Calu3 (cell line): ENCODE measurements at places on chromosomes 12 and 14. TPM values are rescaled to one million over a fixed set of nuclear protein-coding genes. Genes with fewer than 3 reads are reported as not detected.

ANP32D gene
- total RNA-seq: not detected in 2 replicates

RAB15 gene
- 20.7 and 22.8 TPM in 2 replicates for total RNA-seq

ADCY4 gene
- total RNA-seq: 3.0 and 3.4 TPM in 2 replicates

ASCL1 gene
- 0.15 TPM in 1 of 2 replicates, not detected in the other for total RNA-seq

ZBTB25 gene
- 10.4 and 11.3 TPM in 2 replicates for total RNA-seq

ZCRB1 gene
- total RNA-seq: 38.1 and 38.9 TPM in 2 replicates

CCDC175 gene
- total RNA-seq: not detected in 2 replicates

GZMH gene
- not detected in 2 replicates for total RNA-seq

ALKBH2 gene
- 43.1 and 43.2 TPM in 2 replicates for total RNA-seq

ANO2 gene
- total RNA-seq: not detected in 2 replicates

AQP6 gene
- total RNA-seq: 0.86 and 0.94 TPM in 2 replicates

- no peak for DNase-seq
Observed at GRCh38 chr12:108629824-108630476, 3.7 kb downstream of the SELPLG start.

DNA sequence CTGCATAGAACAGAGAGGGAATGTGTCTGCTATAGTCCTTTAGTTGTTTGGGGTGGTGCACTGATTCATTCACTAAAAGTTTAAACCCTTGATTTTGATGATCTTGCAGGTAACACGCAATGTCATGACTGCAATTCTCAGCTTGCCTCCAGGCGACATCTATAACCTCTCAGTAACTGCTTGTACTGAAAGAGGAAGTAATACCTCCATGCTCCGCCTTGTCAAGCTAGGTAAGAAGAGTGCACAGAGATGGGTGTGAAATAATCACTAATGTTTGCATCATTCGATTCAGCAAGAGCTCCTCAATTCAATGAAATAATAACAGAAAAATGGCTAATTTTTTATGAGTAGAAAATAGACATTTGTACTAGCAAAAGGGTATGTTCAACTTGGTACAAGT, 203.7 kb downstream of the PTPRO start:
- DNase-seq: no peak

- DNase-seq: no peak
Observed at GRCh38 chr12:84807249-84807648, 105.3 kb downstream of the SLC6A15 start.

GRCh38 chr12:47282206-47282605, 202.4 kb upstream of the AMIGO2 start:
- DNase-seq: no peak

DNA sequence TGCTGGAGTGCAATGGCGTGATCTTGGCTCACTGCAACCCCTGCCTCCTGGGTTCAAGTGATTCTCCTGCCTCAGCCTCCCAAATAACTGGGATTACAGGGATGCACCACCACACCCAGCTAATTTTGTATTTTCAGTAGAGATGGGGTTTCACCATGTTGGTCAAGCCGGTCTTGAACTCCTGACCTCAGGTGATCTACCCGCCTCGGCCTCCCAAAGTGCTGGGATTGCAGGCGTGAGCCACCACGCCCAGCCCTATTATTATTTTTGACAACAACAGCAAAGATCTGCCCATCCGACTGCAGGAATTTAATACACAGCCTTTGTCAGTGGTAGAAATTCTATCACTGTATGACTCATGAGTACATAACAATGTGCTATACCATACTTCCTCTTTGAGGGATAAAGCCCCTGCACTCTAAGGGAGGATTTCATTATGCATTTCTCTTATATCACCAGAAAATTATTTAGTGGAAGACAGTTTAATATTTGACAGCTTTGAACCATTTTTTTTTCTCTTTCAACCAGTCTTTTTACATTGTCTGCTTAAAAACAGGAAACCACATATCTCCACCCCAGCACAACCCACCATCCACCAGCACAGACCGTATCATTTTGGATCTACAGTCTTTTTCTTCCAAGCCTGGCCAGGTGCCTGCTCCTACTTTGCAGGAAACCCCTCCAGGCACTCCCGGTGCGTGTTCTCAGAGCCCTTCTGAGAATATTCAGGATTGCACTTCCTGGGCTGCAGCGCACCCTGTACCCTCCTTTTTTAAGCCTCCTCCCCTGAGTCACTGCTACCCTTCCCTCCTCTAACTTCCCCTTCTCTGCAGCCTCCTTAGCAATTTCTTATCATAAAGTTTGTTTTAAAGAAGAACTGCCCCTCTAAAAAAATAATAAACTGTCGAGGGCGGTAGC, 594 bp downstream of the ARHGDIB start:
- DNase-seq: peak; percentile 30

DNA sequence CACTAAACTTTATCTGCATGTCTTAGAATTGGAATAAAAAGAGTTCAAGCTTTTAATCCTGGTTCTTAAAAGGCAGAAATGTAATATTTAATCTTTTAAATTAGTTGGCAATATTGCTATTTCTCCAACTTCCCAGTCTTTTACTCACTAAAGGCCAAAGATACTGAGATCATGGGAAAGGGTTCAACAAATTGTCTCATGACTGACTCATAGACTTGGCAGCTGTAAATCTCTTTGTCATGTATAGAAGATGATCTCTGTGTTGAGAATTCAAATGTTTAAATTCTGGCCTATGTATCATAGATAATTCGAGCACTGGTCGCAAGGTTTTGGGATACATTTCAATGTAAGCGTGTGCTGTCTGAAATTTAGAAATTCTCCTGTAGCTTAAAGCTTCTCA, 40.1 kb upstream of the STRAP start:
- no peak for DNase-seq

- no peak for DNase-seq
Observed at GRCh38 chr14:99874306-99874705, 81.1 kb downstream of the EML1 start.

DNA sequence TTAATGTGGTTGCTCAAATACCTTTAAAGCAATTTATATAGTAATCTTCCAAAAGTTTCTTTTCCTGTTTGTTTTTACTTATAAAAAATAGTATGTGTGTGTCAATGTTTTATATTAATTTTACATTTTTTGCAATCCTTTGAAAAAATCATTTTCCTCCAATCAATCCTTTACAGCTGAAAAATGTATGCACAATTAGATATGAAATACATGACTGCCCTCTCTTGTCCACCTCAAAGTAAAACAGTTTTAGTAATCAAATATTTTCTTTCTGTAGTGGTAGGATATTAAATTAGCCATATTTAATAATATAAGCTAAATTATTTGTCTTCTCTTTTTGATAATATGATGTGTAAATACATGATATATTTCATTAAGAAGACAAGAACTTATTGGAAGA, 269.9 kb downstream of the ADAMTS20 start:
- no peak for DNase-seq

GRCh38 chr14:68846466-68846865, 53.6 kb upstream of the ZFP36L1 start:
- no peak for DNase-seq

DNA sequence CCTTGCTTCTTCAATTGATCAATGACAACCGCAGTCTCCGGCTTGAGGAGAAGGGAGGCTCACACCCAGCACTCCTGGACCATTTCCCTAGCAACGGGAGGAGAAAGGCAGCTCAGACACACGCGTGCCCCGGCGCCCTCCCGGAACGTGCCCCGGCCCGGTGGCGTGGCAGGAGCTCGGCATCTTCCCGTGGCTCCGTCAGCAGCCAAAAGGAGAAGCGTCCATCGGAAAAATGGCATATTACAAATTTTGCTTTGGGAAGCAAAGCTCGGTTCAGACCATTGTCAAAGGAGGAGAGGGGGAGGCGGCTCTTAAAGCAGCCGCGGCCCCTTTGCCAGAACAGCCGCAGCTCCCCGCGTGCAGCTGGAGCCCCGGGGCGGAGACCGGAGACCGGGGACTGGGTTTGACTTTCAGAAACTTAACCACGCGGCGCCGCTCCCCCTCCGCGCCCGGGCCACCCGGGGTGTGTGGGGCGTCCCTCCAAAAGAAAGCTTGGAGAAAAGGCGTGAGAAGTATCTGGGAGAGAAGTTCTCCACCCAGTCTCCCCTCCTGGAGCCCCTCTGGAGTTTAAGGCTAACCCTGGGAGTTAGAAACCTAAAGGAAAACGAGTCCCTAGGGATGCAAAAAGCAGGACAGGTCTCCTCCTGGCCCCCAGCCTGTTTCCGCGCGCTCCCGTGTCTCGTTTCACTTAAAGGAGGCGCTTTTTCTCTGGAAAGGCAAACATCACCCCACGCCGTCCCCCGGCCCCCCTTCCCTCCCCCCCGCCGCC, 545 bp downstream of the PPFIA2 start:
- DNase-seq: peak; percentile 38

DNA sequence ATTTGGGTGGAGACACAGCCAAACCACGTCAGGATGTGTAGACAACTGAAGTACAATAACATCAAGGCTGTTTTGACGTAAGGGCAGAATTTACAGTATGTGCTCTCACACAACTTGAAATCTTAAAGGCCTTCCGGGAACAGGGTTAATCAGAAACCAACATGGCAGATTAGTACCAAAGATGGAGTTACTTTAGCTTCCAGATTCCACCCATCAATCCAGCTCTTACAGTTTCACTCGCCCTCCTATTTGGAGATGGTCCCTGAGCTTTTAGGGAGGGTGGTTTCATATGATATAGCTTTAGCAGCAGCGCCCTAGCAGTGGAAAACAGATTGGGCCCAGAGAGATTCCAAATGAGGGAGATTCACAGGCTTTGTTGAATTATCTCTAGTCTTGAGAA, 2.0 kb upstream of the XPOT start:
- DNase-seq: no peak

- no peak for DNase-seq
Observed at GRCh38 chr12:52204931-52205505, 13.2 kb upstream of the KRT80 start.

GRCh38 chr12:130041983-130042812, 120.1 kb upstream of the FZD10 start:
- no peak for DNase-seq

DNA sequence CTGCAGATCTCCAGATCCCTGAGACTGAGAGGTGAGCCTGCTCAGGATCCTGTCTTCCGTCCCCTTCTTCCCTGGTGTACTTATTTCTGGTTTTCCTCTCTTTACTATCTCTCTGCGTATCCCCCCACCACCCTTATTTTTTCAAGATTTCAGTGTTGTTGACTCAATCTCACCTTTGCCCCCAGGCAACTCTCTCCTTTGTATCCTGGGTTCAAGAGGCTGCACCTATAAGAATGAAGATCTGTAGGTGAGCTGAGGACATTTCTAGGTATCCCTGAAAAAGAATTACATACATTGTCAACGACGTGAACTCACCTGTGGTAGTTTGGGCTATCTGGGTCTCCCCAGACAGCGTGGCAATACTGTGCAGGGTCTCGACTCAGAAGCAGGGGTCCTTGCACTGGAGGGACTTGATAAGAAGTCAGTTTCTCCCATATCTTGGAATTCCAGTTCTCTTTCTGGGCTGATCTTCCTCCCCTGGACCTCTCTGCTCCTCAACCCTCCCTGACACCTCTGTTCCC, 659 bp downstream of the CIROP start:
- no peak for DNase-seq

DNA sequence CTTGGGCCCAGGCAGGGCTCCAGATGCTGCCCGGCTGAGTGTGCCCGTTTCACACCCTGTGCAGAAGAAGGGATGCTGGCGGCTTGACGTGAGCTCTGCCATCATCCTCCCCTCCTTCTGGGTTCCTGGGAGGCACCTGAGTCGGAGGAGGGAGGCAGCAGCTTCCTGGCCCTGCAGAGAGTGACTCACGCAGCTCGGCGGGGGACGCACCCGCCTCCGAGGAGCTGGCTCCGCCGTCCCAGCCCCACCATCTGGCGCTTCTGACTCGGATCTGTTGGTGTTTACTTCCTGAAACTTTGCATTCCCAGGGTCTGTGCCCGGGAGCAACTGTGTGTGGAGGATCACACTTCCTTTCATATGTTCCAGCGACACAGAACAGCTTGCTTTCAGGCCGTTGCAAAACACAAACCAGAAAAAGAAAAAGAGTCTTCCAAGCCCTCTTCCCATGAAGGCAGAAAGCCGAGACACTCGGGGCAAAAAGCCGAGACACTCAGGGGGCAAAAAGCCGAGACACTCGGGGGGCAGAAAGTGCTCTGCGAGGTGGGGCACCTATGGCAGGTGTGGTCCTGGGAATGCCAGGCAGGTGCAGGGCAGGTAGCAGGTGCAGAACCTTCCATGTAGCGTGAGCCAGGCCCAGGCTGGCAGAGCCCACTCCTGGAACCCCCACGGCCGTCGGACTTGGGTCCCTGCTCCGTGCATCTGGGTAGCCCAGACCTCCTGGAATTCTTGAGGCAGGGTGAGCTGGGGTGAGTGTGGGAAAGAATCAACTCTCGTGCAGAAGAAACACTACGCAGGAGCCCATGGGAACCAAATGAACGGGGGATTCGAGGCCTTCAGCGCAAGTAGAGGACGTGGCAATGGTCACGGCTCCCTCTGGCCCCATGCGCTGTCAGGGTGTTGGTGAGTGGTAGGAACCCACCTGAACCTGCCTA, 27.6 kb upstream of the GALNT9 start:
- DNase-seq: peak; percentile 83

- no peak for DNase-seq
Observed at GRCh38 chr12:69555461-69555860, 29.8 kb upstream of the CCT2 start.

DNA sequence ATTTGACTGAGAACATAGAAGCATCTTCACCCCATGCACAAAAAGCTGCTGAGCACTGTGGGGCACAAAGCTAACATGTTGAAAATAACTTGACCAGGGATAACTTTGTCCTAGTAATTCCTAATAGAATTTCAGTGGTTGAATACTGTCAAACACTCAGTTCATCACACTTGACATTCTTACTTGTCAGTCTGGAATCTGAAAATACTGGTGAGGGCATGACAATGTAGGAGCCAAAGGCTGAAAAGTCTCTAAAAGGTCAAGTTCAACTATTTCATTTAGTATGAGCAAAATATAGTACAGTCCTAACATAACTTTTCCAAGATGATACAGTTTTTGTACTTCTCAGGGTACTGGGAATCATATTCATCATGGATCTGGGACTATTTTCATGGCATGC, 504.4 kb upstream of the LMO3 start:
- DNase-seq: no peak

- DNase-seq: no peak
Observed at GRCh38 chr14:39246618-39247017, 12.9 kb downstream of the MIA2 start.

GRCh38 chr14:66601932-66602578, 94.1 kb downstream of the GPHN start:
- DNase-seq: no peak
